GF-D8 (cell line): ENCODE measurements at places on chromosomes 5 and 9.
A peak's percentile ranks its signal among the peaks of the same experiment; 100 is the strongest.

DNA sequence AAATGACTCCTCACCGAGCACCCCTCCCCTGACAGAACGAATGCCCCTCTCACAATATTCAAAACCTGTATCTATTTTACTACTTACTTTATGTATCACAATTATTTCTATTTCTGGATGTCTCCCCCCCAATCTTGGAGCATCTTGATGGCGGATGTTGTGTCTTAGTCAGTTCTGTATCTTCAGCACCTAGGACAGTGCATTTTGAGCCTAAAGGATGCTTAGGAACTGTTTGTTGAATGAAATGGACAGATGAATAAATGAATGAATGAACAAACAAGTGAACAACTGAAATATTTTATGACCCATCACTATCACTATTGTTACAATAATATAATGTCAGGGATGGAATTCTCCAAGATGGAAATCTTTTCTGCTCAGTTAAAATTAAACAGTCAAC, 295.7 kb downstream of the DNAH5 start:
- no peak for DNase-seq

DNA sequence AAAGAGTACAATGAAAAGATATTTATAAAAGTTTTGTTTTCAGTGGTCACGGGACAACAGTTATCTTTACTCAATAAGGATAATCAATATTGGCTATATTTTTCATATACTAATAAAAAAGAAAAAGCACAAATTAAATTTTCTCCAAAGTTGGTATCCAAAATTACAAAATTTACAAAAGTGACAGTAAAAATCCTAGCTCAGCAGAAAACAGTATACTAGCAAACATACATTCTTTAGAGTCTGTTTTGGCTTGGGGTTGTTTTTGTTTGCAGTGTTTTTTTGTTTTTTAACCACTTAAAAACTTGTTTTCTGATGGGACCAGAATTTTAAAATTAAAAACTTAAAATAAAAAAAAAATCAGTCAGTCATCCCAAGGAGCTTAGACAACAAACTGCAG, 183.2 kb downstream of the DENND1A start:
- DNase-seq, result no peak

- no peak for DNase-seq
Observed at GRCh38 chr9:88871669-88872068, 119.6 kb upstream of the S1PR3 start.

GRCh38 chr5:114308017-114308416, 53.9 kb upstream of the KCNN2 start:
- DNase-seq, result no peak

DNA sequence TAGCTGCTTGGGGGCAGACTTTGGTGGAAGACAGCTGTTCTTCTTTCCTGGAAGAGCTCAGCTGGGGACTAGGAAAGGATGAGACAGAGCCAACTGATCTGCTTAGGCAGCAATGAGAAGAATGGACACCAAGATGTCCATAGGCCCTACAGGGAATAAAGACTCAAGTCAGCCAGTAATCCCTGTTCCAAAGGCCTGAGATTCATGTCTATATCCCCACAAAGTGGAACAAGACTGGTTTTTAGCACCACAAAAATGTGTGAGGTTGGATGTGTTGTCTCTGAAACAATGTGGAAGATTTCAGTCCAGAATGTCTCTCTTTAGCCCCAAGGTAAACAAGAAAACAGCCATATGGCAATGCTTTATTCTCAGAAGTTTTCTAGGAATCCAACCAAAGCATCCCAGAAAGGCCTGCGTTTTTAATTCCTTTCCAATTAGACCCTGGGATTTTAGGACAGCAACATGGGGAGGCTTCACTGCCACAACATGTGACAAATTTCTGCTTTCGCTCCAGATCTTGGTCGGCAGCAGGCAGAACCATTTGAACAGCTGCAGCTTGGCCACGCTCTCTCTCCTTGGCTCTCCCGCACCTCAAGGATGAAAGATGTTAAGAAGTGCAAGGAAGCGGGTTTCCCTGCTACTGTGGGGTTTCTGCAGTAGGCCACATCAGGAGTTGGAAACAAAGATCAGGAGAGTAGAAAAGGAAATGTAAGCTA, 245.1 kb downstream of the FSTL4 start:
- DNase-seq, result no peak

GRCh38 chr5:141665995-141666940, 15.1 kb upstream of the FCHSD1 start:
- DNase-seq, result no peak

GRCh38 chr9:68669218-68669617, 35.8 kb upstream of the PIP5K1B start:
- no peak for DNase-seq

DNA sequence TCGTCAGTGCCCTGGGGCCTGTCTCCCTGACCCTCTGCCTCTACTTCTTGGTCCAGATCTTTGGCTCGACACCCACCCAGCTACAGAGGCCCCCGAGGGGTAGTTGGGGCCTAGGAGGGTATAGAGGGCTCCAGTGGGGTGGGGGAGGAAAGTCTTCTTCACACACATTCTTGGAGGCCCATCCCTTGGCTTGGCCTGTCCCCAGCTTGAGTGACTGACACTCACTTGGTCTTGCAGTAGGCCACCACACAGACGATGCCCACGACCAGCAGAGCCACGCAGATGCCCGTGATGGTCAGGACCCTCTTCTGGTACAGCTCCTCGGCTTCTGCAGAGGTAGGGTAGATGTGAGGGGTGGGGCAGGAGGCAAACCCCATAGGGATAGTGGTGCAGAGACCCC, 59.8 kb downstream of the PSD2 start:
- DNase-seq, result no peak

DNA sequence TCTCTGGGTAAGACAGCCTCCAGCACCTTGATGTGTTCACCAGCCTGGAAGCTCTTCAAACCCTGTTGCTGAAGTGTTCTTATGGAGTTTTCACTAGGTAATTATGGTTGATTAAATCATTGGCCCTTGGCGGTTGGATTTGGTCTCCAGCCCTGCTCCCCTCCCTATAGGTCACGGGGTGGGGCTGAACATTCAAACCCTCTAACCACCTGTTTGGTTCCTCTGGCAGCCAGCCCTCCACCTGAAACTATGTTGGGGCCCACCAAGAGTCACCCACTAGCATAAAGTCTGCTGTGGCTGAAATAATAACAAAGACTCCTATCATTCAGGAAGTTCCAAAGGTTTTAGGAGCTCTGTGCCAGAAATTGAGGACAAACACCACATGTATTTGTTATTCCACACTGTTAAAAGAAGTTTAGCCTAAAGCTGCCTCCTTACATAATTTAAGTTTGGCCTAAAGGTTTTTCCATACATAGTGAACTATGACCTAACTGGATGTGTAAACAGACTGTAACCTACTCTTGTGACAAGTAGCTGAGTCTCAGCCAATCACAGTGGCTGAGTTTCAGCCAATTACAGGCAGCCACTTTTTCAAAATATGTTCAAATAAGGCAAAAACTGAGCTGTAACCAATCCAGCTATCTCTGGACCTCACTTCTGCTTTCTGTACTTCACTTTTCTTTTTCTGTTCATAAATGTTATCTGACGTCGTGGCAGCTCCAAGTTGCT, 34.8 kb downstream of the TMEM252 start:
- DNase-seq, result no peak

DNA sequence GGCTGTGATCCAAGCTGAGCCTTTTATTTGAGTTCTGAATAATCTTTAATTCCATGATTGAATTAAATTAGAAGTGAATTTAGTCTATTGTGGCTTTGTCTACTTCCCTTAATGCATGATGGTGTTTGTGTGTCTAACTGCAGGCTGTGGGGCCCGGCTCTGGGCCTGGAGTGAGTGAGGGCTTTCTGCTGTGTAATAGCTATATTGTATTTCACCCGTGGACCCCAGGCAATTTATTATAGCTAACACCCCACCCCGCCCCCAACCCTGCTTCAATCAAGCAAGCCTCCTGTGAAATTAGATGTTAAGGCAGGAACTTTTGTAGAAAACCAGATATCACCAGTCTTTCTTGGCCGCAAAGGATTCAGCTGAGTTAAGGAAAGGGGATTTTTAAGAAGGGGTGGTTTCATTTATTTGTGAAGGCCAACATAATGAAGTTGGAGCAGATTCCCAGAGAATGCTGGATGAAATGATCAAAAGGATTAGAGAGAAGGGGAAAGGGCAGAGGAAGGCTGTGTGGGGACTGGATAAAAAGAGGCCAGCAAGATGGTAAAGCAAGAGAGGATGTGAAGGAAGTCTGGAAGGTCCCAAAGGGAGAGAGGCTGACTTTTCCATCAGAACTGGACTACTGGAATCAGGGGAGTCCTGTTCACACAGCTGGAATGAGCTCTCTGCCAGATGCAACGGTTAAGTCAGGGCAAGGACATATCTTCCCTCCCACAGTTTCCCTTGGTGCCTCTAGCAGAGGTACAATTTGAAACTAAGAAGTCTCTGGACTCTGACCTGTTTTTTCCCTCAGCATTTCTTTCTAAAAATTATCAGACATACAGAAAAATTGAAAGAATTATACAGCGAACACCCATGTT, 125.3 kb upstream of the SAP30L start:
- no peak for DNase-seq

DNA sequence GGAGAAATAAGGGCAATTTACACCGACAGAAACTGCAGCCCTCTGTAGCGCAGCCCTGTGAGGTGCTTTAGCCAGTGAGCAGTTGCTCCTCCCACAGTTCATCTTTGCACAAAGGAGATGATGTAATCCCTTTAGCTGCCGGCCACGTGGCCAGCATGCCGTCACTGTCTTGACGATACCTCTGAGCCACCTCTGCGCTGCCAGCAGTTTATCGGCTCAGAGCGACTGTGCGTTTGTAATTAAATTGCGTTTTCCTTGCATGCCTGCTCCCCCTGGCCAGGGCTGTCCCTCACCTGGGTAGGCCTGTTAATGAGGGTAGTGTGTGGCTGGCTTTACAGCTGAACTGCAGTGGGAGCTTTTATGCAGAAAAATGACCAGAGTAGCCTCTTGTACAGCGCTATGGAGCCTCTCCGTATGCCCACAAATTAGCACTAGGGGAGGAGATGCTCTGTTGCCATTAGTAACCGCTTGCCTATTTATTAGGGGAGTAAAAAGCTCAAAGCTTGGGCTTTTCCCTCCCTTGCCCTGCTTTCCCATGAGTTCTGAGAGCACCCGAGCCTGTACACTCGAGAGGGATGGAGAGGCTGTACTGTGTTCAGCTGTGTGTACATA, 107.0 kb downstream of the TRIO start:
- peak; percentile 55 for DNase-seq

DNA sequence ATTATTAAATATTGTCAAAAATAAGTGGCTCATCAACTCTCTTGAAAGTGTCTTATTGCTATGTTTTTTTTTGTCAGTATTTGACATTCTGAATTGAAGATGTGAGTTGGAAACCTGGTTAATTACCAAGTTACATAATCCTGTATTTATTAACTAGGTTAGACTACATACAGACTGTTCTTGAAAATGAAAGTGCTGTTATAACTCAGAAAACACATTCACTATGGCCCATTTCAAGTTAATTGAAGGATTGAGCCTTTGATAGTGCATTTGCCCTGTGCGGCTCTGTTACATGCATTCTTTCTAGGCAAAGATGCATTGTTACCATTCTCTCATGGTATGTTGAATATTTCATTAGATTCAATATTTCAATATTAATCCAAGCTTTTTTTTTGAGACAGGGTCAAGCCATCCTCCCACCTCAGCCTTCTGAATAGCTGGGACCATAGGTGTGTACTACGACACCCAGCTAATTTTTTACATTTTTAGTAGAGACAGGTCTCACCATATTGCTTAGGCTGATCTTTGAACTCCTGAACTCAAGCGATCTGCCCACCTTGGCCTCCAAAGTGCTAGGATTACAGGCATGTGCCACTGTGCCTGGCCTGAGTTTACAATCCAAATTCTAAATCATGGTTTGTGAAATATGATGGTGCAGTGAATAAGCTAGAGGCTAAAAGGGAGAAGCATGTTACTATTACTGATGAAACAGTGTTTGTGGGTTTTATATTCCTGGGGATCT, 10.0 kb downstream of the CTNNA1 start:
- no peak for DNase-seq
